ENCODE measurements at places on chromosomes 1 and 21.

DNA sequence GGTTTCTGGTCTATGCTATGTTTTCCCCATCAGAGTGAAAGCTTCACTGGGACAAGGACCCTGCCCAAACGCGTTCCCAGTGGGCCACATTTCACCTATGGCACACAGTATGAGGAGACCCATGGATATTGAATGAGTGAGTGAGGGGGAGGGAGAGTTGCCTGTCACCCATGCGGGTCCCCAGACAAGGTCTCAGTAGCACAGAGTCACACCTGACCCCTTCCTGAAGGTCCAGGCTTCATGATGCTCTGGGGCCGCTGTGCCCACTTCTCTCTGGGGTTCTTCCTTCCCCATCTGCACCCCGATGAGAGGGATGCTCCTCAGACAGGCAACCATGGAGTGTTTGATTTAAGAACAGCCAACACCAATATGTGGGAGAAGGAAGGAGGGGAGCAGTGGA is 72.3 kb upstream of the CSF3R start:
- no peak for DNase-seq

DNA sequence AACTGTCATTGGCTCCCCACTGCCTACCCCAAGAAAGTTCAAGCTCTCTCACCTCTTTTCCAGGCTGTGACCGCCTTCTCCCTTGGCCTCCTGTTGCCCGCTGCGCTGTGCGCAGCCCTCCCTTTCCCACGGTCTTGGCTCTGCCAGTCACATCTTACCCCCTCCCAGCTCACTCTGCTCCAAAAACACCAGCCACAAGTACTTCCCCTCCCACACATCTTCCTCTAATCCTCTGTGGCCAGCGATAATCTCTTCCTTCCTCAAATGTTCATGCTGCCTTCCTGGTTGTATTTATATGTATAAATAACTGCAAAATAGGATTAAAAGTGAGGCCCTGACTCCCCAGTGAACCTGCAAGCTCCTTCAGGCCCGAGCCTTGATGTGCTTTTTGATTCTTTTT is 81.8 kb downstream of the AJAP1 start:
- no peak for DNase-seq

DNA sequence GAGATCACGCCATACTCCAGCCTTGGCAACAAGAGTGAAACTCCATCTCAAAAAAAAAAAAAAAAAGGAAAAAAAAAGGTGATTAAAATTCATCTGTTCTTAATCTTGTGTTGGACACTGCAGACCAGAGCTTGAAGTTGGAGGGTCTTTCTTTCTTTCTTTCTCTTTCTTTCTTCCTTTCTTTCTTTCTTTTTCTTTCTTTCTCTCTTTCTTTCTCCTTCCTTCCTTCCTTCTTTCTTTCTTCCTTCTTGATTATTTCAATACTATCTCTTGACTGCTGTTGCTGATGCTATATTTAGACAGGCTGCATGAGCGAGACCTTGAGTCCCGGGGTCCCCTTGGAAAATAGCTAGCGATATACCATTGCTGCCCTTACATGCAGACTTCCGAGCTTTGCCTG is 107.4 kb upstream of the ADAR start:
- no peak for DNase-seq

DNA sequence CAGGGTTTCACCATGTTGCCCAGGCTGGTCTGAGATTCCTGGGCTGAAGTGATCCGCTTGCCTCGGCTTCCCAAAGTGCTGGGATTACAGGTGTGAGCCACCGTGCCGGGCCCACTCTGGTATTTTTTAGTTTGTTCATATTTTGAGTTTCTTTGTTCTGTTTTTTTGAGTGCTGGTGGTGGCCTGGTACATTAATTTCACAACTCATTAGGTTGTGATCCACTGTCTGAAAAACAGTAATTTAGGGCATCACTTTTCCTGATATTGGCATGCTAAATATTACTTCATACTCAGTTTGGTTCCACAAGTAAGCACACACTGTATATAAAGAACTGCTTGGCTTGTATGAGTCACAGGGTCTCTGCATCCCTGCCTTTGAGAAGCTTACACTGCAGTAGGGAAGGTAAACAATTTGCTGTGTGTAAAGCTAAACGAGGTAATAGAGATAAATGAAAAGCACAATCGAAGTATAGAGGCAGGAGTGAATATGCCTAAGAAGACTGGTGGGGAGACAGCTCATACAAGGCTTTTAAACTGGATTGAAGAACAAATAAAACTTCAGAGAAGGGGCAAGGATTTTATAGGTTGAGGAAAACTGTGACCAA is 7.7 kb downstream of the SNX27 start:
- no peak for DNase-seq

DNA sequence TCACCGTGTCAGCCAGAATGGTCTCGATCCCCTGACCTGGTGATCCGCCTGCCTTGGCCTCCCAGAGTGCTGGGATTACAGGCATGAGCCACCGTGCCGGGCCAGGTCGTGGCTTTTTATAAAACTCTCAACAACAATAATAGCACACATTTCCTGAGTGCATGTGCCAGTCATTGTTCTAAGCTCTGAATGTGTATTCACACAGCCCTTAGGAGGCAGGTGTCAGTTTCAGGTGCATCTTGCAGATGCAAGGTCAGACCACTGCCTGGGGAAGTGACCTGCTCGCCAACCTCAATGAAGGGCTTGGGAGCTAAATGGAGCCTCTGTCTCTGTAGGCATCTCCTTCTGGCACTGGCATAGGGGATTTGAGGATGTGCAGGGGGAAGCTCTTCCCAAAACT is 1.6 kb upstream of the LEFTY2 start:
- no peak for DNase-seq

- no peak for DNase-seq
These were observed 178.6 kb downstream of the BACH1 start for GRCh38 chr21:29477347-29477746.

DNA sequence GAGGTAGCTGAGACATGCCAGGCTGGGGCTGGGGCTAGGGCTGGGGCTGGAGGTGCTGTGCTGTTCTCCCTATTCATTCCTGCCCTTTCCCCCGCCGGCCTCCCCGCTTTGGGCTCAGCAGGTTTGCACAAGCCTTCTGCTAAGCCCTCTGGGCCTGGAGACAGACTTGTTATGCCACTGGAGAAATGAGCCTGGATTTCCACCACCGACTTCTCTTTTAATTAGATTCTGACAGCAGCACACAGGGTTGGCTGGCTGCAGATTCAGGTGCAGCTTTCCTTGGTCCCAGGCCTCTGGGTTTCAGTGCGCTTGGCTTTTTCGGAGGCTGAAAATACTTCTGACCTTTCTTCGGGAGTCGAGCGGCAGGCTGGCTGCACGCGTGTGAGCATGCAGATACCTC is 71.5 kb upstream of the ACTL8 start:
- DNase-seq, result no peak

- peak; percentile 63 for DNase-seq
These were observed 780 bp downstream of the HIVEP3 start for GRCh38 chr1:41917835-41918449.

DNA sequence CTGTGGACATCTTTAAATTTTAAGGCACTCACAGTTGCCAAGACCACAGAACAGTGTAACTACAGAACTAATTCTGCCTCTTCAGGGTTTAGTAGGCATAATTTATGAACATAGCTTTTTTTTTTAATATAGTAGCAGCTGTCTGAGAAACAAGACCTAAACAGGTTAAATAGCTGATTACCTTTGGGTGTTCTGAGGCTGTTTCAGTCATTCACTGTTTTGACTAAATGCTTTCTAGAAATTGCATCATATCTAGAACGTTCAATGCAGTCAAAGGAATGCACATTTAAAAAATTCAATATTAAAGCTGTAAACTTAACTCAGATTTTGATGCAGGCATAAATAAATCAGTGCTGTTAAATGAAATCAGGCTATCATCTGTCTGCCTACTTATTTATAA is 101.6 kb downstream of the BRINP3 start:
- DNase-seq, result no peak

- no peak for DNase-seq
These were observed 95.6 kb downstream of the RGS2 start for GRCh38 chr1:192904438-192904895.

DNA sequence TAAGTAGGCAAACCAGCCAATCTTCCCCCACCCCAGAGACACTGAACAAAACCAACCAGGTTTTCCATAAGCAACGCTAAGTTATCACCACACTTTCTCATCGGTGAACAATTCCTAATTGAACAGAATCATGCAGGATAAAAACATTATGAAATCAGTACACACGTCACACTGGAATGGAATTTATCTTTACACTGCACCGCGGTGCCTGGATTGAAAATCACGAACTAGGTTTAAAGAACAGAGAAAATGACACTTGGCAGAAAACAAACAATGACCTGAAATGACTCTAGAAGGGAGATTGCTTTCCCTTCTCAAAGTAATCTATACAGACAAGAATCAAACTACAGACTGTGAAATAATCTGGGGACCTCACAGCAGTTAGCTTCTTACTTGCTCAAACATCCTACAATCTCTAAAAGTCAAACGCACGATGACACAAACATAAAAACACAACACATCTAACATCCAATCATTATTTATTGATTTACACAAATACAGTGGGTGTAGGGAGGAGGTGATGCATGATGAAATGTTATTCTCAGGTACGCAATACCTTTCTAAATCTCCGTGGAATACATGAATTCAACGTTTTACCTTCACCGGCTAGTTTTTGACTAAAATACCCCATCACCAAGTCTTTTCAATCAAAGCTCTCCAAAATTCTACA is 1.9 kb downstream of the EIF4G3 start:
- DNase-seq, result no peak

GRCh38 chr1:160205242-160206035 is at the start of gene PEA15:
Gene PEA15, plus strand, starts transcription at chr1:160205384. Its CDS starts 6,161 bp downstream, at chr1:160211545.
- DNase-seq, result peak; percentile 83

DNA sequence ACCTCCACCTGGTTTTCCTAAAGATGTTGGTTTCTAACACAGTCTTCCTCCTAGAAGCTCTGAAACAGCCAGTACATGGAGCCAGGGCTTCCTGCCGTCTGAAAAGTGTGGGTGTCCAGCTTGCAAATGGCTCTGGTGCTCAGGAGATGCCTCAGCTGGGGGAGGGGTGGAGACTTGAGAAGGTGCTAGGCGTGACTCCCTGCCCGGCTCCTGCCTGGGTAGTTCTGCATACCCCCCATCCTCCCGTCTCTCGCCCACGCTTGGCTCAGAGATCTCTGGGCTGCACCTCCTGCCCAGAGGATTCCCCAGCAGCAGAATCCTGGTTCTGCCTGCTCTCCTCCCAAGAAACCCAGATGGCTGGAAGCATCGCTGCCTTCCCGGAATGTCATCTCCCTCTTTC is 16.9 kb downstream of the STUM start:
- no peak for DNase-seq

All from stimulated activated naive CD8-positive, alpha-beta T cell treated with anti-CD3 and anti-CD28 coated beads, Interleukin-15, Interleukin-2, amounts not matched to agents 100 U/mL and 50 U/mL, for 24 hours (primary cell).